ENCODE measurements at places on chromosomes 7 and 10. TPM values are rescaled to one million over a fixed set of nuclear protein-coding genes. Genes with fewer than 3 reads are reported as not detected.

The LRRC18 gene
- total RNA-seq: 0.66 TPM

GRCh38 chr7:76514926-76515771, 4.8 kb downstream of the UPK3B start:
- H3K27ac ChIP-seq: no peak overlapping the region
- H3K4me3 ChIP-seq: no peak overlapping the region
- no peaks in the 10 kb centered on the region for H3K4me1 ChIP-seq
- DNase-seq: no peak

- H3K4me3 ChIP-seq: no peak overlapping the region
- no peaks in the 10 kb centered on the region for H3K27me3 ChIP-seq
- H3K27ac ChIP-seq: no peak overlapping the region
- H3K36me3 ChIP-seq: no peaks in the 10 kb centered on the region
- DNase-seq: no peak
- H3K4me1 ChIP-seq: peaks cover 2% of the 10 kb centered on the region
Observed at GRCh38 chr7:108024538-108024937, 21.6 kb upstream of the LAMB1 start.

- H3K36me3 ChIP-seq: no peaks in the 10 kb centered on the region
- no peak overlapping the region for H3K4me3 ChIP-seq
- peaks cover 2% of the 10 kb centered on the region for H3K4me1 ChIP-seq
- DNase-seq: no peak
Observed at GRCh38 chr7:108122181-108122580, 8.0 kb downstream of the LAMB4 start.

GRCh38 chr10:31101123-31101522, 69.5 kb upstream of the ZNF438 start:
- H3K36me3 ChIP-seq: no peaks in the 10 kb centered on the region
- no peaks in the 10 kb centered on the region for H3K27me3 ChIP-seq
- peak; percentile 74 for DNase-seq
- H3K4me1 ChIP-seq: peaks cover 7% of the 10 kb centered on the region

GRCh38 chr7:17340655-17341054, 42.2 kb downstream of the AHR start:
- no peak for DNase-seq
- no peak overlapping the region for H3K4me3 ChIP-seq
- peaks cover 2% of the 10 kb centered on the region for H3K4me1 ChIP-seq

GRCh38 chr7:51276091-51276605, 40.5 kb downstream of the COBL start:
- no peaks in the 10 kb centered on the region for H3K27me3 ChIP-seq
- no peak overlapping the region for H3K27ac ChIP-seq
- no peak for DNase-seq

GRCh38 chr7:98085674-98086073, 21.0 kb upstream of the LMTK2 start:
- H3K27ac ChIP-seq: no peak overlapping the region
- H3K4me3 ChIP-seq: no peak overlapping the region
- no peaks in the 10 kb centered on the region for H3K4me1 ChIP-seq
- no peaks in the 10 kb centered on the region for H3K36me3 ChIP-seq

DNA sequence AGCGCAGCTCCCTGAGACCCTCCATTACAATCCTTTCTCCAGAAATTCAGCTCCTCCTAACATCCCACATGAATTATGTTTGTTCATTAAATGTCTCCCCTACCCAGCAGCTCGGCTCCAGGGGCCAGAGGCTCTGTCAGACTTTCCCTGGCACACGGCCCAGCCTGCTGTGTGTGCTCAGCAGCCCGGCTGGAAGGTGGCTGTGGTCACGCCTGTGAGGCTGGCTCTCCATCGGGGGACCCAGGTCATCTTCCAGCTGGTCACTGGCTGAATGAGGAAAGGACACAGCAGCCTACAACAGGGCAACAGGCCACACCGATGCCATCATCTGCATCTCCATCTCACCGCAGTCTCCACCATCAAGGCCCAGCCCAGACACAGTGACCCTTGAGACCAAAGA, 219.8 kb downstream of the MAD1L1 start:
- peak; percentile 59 for DNase-seq
- H3K4me1 ChIP-seq: peaks cover 2% of the 10 kb centered on the region
- no peak overlapping the region for H3K4me3 ChIP-seq

All from fibroblast of lung (primary cell).